ENCODE measurements at places on chromosomes 5 and 9.
A peak's percentile ranks its signal among the peaks of the same experiment; 100 is the strongest.

DNA sequence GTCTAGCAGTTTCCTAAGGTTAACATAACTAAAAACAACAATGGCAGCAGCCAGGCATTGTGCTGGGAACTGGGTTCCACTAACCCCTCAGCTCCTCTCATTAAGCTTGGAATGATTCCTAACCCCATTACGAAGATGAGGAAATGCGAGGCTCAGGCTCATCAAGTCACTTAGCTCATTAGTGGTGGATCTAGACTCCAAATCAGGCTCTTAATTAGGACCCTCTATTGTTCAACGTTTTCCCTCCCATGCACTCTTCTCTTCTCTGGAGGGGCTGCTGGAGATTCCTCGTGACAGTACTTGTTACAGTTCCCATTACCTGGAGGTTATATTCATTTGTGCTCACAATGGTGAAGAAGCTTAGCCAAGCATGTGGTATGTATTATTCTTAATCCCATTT is 6.5 kb downstream of the TAS2R1 start:
- DNase-seq = no peak

DNA sequence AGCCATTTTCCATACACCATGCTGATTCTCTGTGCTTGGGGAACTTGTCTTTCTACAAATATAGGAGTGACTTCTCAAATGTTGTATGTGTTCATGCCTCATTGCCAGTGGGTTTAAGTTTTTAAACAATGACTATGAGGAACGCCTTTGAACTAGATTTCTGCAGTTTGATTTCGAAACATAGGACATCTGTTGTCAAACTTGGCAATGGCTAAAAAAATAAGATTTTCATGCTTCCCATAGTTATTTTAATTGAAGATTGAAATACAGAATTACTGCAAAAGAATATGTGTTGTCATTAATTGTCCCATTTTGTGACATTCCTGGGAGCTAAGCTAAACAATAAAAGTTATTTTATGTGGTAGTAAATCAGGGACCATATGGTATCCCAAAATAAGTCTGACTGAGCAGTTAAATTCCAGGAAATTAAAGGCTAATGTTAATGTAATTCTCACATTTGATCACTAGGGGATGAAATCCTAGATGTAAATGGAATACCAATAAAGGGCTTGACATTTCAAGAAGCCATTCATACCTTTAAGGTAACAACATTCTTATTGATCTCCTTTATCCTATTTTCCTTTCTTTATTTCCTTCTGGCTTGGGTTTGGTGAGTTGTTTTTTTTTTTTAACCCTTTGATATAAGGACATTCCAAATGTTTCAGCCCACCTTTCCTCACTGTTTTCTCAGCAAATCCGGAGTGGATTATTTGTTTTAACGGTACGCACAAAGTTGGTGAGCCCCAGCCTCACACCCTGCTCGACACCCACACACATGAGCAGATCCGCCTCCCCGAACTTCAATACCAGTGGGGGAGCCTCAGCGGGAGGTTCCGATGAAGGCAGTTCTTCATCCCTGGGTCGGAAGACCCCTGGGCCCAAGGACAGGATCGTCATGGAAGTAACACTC is 116.7 kb downstream of the GOLPH3 start:
- DNase-seq = no peak

GRCh38 chr9:121589986-121590385 is 61.4 kb upstream of the DAB2IP start:
- DNase-seq = no peak

DNA sequence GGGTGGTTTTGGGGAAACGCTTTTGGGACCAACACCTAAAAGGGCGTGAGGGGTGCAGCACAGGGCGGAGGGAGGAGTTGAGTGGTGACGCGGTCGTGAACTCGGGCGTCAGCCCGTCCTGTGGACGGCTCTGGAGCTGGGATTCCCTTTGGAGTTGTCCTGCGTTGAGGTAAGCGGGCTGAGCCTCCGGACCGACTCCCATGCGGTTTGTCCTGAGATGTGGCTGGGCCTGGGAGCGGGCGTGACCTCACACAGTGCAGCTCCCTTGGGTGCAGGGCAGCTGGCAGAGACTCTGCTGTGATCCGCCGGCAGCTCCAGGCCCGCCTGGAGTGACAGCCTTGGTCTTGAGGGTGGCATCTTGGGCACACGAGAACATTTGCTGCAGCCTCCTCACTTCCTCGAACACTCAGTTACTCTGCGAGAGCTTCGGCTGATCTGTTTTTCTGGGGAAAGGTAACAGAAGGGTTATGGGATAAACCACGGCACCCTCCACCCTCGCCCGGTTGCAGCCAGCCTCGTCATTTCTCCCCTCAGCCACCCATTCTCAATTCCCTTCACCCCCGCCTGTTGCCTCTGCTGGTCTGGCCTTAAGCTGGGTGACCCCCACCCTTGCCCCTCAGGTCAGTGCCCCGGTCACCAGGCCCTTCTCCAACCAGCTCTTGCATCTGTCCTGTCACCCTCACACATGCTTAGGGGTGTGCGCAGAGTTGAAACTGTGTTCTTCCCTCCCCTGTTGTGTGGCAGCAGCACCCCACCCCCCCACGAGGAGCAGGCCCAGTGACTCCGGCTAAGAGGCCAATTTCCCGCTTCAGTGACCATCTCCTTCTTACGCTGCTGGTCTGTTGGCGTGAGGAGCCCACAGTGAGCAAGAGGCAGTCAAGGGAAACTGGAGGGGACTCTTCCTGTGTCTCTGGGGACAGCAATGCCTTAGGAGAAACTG is 94.2 kb upstream of the COL5A1 start:
- DNase-seq = peak; percentile 31

DNA sequence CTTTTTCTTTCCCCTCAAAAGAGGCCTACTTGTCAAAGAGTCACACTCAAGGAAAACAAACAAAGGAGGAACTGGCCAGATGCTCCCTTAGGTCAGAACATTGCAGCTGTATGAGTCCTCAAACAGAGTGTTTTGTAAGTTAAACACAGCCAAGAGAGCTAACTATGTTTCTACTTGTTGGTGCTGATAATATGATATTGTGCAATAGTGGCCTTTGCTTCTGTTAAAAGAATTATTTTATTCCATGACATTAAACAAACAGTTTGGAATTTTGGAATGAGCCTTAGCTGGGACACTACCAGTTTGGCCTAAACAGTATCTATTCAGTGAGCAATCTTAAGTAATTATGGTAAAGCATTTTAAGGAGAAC is 56.0 kb upstream of the TPD52L3 start:
- DNase-seq = no peak

DNA sequence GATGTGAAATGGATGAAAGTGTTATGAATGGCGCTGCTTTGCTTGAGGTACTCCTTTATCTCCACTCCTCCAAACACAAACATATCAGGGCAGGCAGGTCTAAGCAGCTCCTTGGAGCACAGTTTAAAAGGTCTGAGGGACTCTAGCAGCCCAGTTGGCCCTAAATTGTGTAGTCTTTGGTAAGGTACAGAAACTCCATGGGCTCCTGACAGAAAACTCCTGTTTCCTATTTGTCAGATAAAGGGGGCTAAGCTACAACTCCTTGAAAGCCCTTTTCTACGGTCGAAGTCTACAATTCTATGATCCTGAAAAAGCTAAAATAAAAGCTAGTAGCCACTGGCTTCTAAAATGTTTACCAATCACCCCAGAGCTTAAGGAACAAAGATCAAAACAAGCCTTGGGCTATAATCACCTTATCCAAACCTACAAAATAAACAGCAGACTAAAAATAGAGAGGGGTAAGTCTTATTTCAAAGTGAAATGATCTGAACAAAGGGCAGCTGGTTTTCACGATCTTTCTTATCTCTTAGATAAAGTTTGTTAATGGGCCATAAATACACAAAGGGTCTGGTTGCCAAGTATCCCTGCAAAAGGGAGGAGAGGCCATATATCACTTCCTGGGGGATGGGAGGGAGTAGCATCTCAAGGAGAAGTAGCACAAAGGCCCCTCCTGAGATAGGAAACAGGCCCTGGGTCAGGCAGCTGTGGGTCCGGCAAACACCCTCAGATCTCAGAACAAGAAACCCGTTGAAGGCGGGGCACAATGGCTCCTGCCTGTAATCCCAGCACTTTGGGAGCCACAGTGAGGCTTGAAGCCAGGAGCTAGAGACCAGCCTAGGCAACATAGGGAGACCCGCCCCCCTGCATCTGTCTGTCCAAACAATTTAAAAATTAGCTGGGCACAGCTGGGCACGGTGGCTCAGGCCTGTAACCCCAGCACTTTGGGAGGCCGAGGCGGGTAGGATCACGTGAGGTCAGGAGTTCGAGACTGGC is 28.3 kb upstream of the DENND4C start:
- DNase-seq = peak; percentile 79

- no peak for DNase-seq
Measured at GRCh38 chr5:135913713-135914626, 18.3 kb upstream of the IL9 start.

DNA sequence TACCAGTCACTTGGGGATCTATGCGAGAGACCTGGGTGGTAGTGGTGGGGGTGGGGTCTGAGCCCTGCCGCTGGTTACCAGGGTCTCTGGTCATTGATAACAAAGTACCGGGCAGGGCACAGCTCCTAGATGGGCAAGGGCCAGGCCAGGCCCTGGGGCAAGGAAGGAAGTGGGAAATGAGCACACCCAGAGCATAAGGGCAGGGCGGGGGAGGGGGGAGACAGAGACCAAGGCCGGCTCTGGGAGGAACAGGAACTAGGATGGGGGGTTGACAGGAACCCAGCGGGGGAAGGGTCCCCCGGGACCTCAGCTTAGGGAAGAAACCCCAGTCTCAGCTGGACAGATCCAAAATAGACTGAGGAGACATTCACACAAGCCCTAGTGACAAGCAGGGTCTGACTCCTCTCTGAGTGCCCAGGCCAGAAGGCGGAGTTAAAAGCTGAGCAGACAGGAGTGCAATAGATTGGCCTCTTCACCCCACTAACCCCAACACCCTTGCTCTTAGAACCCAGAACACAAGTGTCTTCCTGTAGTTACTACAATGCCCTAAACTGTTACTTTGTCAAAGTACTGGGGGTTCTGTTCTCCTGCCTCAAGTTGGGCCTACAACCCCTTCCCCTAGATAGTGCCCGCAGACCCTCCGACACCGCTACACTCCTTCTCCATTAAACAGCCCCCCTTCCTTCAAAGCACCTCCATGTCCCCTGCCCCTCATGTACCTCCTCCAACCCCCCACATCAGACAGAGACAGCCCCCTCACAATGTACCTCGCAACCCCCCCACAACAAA is 628 bp downstream of the ATOSB start:
- DNase-seq = peak; percentile 25

DNA sequence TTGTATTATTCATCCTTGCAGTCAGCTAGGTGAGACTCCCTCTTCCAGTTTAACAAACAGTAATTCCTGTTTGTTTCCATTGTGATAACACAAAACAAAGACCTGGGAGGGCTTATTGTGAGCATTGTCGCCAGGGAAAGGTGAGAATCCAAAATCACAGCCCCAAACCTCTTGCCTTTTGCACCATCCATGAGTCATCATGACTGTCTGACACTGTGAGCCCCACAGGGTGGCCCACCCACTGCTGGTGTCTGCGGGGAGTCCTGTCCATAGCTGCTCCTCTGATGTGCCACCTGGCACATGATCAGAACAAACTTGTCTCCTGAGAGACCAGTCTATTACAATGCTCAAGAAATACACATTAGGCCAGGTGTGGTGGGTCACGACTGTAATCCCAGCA is 33.7 kb upstream of the S1PR3 start:
- no peak for DNase-seq

DNA sequence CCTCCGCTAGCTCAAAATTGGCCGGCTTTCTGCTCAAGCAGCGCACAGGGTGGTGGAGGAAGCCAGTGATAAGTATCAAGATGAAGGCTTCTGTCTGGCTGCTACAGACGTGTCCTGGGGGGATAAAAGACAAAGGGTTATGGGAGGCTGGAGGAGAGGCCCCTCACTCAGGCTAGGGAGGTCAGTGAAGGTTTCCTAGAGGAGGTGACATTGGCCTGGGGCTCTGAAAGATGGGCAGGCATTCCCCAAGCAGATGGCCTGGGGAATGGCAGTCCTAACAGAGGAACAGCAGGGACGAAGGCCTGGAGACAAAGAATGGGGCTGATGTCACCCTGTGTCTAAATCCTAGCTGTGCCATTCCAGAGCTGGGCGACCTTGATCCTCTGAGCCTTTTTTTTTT is 32.3 kb downstream of the OLFML2A start:
- no peak for DNase-seq

DNA sequence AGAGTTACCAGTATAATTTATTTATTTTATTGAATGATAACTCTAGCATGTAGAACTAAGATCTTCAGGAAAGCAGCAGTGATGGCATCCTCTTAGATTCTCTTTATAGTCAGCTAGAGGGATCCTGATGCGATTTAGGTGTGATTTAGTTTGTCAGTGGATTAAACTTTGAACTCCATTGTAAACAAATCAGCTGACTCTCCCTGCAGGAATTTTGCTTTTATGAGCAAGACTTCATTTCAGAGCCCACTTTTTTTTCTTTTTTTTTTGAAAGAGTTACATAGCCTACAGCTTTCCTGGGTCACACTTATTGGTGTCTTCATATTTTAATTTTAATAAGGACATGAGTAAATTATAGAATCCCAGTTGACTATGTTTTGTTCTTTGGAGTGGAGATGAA is 93.8 kb upstream of the SEMA6A start:
- no peak for DNase-seq

DNA sequence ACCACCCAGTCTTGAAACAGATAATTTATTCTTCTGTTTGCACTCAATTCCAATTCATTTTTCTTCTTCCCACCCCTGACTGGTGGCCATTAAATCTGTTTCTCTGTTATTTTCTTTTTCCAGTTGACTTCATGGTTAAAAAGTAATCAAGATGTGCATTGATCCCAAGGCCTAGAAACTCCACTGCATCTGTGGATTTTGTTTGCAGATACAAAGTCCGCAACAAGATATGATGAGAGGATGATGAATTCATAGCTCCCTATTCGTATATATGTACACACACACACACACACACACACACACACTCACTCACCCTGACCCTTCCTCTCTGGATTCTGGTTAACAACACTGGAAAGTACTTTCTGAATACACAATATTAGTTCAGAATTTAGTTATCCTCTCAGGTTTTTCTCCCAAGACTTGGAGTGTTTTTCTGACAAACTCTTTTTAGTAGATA is 52.4 kb downstream of the CD180 start:
- no peak for DNase-seq

- no peak for DNase-seq
Measured at GRCh38 chr5:158499075-158499891, 600.4 kb downstream of the EBF1 start.

GRCh38 chr5:126492939-126493338 is 69.7 kb downstream of the GRAMD2B start:
- DNase-seq = no peak

DNA sequence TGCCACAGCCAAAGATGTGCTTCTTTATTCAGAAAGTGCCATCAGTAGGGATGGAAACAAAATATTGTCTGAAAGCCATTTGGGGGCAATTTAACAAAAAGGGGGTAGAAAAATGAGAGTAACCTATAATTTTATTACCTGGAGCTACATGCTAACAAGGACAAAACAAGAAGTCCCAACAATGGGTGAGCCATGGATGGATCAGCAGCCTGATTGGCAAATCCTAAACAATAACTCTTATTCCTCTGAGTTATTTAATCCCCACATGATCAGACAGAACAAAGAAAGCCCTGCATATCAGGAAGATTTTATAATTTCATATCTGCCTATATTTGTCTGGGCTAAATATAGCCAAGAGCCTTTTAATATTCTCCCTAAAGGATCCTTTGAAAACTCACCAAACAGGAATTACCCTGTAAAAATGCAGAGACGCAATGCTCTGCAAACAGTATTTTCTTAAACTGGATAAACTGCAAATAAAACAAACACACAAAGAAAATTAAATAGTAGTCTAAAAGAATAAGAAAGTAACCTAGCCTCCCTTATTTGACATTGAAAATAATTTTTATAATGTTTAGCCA is 483.4 kb downstream of the ZNF608 start:
- peak; percentile 35 for DNase-seq
